ENCODE measurements at places on chromosomes 6 and 20.

- DNase-seq: no peak
Measured at GRCh38 chr20:23551786-23552185, 16.5 kb downstream of the CST9L start.

GRCh38 chr6:165624871-165625639, 38.0 kb downstream of the PDE10A start:
- no peak for DNase-seq

DNA sequence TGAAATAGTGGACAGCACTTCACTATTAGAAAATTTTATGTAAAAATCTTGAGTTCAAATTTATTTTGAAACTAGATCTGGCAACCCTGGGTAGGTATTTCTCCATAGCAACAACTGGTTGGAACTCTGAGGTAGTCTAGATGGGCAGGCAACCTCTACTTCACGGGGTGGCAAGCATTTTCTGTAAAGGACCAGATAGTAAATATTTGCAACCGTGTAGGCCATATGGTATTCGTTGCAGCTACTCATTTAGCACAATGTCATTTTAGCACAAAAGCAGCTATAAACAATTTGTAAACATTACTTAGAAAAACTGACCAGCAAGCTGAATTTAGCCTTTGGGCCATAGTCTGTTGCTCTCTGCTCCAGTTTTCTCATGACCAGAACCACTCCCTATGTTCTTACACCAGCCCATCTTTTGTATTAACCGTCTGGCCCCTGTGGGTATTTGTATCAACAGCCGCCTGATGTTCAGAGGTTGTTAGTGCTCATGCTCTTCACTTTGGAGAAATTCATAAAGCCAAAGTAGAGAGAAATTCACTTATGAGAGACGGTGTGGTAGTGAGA, 29.2 kb downstream of the LGSN start:
- no peak for DNase-seq

DNA sequence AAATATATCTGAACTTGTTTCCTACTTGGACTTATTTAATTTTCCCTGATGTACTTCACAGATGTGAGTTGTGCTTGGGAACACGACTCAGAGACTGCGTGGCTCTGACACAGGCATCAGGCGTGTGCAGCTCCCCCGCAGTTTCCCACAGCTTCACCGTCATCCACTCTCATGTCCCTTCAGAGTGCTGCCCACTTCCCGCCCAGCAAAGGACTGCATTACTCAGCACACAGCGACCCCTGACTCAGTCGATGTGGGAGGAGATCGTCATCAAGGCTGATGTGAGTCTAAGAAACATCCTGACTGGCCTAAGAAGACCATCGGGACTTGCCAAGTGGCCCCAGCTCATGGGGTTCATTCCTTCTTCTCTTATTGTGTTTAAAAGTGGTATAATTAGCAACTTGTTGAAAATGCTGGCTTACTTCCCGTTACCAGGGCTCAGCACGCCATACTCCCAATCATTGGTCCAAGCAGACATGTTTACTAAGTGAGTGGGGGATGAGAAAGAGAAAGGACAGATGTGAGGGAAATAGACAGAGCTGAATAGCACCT, 539.4 kb upstream of the JARID2 start:
- DNase-seq: no peak

DNA sequence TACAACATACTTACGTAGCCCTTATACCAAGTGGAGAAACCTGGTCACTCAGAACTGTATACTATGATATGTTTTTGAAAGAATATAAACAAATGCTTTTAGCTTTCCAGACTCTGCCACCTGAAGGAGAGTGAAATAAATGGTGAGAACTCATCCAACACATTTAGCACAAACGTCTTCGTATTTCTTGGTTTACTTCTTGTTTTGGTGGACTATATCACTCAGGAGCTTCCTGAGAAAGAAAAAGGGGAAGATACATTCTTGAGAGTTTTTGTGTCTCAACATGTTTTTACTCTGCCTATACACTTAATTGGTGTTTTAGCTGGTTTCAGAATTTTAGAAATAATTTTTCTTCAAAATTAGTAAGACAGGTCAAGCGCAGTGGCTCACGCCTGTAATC, 19.4 kb upstream of the CTAGE9 start:
- no peak for DNase-seq

DNA sequence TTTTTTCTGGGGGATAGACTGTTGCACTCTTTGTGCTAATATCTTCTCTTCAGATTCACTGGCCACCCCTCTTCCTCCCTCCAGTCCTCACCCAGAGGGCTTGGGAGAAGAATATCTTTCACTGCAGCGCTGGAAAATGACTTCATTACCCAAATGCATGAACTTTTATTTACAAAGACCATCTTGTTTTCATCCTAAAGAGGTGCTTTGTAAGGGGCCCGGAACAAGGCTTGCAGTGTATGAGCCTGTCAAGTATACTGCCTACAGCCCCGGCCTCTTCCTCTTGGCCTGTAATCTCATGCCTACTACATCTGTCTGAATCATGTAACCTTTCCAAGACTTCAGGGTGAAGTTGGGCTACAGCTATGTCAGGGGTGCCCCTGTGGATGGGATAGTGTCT, 554 bp upstream of the LAMA4 start:
- no peak for DNase-seq

DNA sequence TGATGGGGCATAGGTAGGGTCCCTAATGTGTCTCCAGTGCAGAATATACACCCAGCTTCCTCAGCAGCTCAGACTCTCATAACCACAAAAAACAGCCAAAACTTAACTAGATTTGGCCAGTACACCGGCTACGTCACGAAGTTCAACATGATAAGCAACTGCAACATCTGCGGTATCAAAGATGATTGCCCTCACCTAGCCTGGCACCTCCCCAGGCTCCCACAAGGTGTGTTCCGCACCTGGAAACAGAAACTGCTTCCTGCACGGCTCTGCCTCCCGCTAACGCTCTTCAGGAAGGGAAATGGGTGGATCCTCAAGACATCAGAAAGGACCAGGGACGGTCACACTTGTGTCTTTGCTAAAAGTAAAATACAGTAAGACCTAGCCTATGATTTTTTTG, 9.5 kb downstream of the TXNDC5 start:
- DNase-seq: no peak

DNA sequence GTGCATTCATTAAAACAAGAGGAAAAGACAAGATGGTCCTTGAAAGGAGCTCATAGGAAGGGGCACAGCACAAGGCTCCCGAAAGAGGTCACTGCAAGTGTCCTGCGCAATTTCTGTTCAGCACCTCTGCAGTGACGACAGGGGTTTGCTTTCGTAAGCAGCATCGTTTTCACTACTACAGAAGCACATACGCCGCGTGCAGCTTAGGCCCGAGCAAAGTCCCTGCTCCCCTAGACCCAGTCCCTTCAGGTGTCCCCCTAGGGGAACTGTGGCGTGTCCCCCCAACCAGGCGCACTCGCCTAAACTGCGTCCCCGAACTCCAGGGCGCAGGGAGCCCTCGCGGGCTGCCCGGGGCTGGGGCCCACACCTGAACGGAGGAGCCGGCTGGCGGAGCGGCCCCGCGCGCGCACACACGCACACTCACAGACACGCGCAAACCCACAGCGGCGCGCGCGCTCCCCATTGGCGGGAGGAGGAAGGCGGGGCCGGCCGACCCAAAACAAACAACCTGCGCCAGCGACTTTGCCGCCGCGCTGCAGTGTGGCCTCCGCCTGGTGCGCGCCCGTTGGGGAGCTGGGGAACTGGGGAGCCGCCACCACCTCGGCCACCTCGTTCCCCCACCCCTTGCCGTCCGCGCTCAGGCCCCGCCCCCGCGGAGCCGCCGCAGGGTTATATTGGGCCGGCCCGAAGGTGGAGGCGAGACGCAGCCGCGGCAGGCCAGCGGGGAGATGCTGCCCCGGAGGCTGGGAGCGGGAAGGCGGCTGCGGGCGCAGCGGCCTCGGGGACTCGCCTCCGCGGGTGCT, at the start of gene FOXQ1:
Gene FOXQ1 (plus strand): TSS at position 699 of the 803 bp plus-strand sequence. CDS start 607 bp downstream, outside the sequence.
- DNase-seq: no peak

- no peak for DNase-seq
Measured at GRCh38 chr6:83827050-83827449, 26.1 kb upstream of the RIPPLY2 start.

GRCh38 chr6:48449002-48449401, 338.0 kb upstream of the PTCHD4 start:
- no peak for DNase-seq

- DNase-seq: no peak
Measured at GRCh38 chr20:16240355-16240754, 332.9 kb downstream of the KIF16B start.

DNA sequence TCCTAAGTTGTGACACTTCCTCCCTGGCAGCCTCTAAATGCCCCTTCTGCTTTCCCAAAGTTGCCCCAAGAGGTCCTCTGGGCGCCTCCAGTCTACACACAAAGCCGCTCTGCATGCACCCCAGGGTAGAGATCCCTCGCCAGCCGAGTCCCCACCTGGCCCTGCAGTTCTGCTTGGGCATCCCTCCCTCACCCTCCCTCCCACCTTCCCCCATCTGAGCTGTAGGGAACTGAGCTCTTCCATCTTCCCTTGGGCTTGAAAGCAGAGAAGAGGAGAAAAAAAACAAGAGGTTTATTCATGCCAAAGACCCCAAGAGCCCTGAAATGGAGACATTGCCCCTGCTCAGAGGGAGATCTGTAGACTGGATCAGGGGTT, 5.7 kb upstream of the FGD2 start:
- DNase-seq: no peak

- no peak for DNase-seq
Measured at GRCh38 chr20:62678553-62678952, 30.1 kb upstream of the NTSR1 start.

DNA sequence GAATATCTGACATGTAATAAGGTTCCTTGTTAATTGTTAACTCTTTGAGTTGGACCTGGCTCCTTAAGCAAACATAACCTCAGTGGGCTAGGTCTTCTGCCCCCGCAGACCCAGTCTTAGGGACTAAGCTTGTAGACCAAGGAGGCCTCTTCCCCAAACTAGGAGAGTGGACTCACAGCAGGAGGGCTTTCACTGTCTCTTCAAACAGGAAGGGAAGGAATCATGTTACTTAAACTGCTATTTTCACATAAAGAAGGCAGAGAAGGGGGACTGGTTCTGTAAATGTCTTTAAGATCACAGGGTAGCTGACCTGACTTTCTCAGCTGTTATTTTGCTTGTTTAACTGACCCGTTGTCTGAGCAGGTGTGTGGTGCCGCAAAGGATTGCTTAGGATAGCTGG, 34.9 kb upstream of the PRDM1 start:
- no peak for DNase-seq

DNA sequence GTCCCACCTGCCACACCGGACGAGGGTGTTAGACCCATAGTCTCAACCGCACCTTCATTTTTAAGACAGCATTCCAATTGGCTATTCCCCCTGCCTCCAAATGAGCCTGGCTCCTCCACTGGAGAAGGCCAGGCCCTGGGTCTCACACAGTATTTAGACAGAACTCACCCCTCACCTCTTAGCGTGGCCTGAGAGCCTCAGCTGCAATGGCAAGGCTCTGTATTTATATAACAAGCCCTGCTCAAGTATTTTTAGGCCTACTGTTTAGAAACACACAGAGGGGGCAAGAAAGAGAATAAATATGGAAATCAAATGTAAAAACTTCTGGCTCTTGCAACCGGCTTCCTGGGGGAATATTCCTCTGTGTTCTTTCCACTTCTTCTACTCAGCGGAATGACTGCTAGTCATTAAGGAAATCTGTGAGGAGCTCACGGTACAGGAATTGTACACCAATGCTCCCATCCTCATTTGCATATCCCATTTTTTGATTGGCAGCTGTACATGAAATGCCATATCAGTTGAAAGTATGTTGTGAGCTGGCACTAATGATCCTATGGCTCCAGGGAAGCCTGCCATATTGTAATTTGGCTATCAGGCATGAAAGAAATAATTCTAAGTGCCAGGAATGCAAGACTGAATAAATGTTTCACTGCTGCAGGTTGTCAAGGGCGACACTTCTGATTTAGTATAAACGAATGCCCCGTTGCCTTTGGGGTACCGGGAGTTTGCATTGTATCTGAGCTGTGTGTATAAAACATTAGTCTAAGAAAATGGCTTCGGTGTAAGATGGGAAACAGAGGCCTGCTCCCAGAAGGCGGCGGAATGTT, 207.5 kb downstream of the ZNF217 start:
- no peak for DNase-seq

- no peak for DNase-seq
Measured at GRCh38 chr20:34246126-34246626, 5.0 kb downstream of the ASIP start.

DNA sequence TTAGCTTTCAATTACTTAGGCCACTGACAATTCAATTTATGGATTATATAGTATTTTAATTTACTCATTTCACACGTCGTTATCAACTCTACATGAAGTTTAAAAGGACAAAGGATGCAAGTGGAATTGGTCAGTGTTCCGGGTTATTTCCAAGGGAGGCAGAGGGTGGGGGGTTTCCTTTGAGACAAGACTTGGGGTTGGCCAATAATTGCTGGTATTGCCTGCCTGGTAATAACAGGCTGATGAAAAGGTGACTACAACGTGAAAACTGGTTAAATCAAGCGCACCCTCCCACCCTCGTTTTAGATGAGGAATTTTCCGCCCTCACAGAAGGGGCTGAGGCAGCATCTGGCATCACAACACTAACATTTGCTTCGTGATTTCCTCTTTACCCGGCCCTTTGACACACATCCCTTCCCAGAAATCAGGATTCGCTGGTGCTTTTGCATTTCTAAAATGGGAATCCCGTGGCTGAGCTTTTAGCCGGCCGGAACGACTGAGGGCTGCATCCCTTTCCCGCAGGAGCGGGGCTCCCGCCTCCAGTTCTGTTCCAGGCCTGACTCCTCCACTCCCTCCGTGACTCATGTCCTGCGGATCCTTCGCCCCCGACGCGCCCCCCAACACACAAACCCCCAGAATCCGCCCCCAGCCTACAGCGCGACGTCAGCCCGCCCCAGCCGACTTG, 999 bp upstream of the PIM1 start:
- peak; percentile 14 for DNase-seq

DNA sequence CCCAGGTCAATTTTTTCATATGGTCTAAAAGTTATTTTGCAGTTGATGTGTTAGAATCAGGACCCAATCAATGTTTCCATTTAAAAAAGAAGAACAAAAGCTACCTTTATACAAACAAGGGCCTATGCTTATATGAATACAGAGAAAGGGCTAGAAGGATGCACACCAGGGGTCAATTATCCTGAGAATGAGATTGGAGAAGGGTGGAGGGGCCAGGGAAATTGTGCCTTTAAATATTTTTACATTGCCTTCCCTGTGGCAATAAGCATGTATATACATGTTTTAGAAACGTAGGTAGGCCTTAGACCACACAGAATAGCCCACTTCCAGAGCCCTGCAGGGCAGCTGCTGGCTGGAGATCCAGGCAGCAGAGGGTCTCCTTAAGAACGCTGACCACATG, 12.7 kb downstream of the EXOC2 start:
- no peak for DNase-seq

DNA sequence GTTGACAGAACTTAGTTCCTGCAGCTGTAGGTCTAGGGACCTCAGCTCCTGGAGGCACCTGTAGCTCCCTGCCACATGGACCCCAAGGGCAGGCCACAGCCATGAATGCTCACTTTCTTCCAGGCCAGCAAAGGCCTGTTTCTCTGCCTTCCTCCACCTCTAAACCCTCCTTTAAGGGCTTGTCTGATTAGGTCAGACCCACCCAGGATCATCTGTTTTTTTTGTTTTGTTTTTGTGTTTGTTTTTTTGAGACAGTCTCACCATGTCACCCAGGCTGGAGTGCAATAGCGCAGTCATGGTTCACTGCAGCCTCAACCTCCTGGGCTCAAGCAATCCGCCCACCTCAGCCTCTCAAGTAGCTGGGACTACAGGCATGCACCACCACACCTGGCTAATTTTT, 11.5 kb upstream of the BCAS4 start:
- DNase-seq: no peak

All from central memory CD4-positive, alpha-beta T cell (primary cell).